HFFc6 (cell line): ENCODE measurements at places on chromosomes 1 and 21.

GRCh38 chr1:150876119-150876454 is 312 bp downstream of the ARNT start:
- peaks cover 42% of the 10 kb centered on the region for H3K4me1 ChIP-seq
- no peaks in the 10 kb centered on the region for H3K27me3 ChIP-seq
- peaks cover 5% of the 10 kb centered on the region; the same call in 1 of the 2 replicates for H3K36me3 ChIP-seq
- peak; percentile 22 for DNase-seq

- H3K27ac ChIP-seq: no peak overlapping the region
- H3K27me3 ChIP-seq: no peaks in the 10 kb centered on the region
- H3K36me3 ChIP-seq: no peaks in the 10 kb centered on the region
- H3K4me3 ChIP-seq: no peak overlapping the region
- no peaks in the 10 kb centered on the region for H3K4me1 ChIP-seq
These were observed 1292.6 kb downstream of the BRINP3 start for GRCh38 chr1:189185097-189185496.

- no peak overlapping the region for H3K27ac ChIP-seq
- H3K4me1 ChIP-seq: peaks cover 49% of the 10 kb centered on the region
- H3K4me3 ChIP-seq: no peak overlapping the region
- no peaks in the 10 kb centered on the region for H3K36me3 ChIP-seq
- H3K27me3 ChIP-seq: peaks cover 5% of the 10 kb centered on the region
These were observed 35.3 kb upstream of the POFUT2 start for GRCh38 chr21:45322960-45323461.

DNA sequence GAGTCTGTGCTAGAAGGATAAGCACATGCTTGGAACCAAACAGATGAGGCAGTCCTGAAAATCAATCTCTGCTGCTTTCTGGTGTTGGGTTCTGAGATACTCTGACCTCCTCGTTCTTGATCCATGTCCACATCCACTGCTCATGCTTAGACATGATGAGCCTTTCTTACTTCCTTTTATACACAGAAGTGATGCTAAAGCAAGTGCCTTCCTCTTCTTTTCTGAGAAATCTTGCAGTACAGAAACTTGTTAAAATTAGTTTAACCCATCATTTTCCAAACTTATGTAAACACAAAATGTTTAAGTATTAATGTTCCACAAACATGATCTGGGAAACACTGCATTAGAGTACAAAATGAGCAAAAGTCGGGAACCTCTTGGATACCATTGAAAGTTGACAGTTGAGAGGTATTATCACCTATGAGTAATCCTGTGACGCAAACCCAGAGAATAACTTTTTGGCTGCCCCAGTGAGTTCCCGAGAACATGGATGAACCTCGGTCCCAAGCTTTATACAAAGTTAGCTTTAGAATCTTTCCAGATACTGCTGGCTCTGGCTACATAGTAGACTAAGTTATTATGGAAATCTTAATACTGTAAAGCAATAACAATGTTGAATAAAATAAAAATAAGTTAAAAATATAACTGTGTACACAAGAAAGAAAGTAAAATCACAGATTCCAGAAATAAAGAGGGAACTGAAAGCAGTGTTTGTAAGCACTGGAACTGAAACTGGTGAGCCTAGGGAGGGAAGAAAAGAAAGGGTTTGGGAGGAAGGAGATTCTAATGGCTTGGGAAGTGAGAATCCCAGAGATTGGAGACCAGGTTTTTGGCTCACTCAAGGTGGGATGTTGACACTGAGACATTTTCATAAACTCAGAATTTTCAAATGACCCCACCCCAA is 429.3 kb upstream of the RUNX1 start:
- H3K27ac ChIP-seq: no peak overlapping the region
- no peak for DNase-seq
- H3K4me1 ChIP-seq: peaks cover 47% of the 10 kb centered on the region

DNA sequence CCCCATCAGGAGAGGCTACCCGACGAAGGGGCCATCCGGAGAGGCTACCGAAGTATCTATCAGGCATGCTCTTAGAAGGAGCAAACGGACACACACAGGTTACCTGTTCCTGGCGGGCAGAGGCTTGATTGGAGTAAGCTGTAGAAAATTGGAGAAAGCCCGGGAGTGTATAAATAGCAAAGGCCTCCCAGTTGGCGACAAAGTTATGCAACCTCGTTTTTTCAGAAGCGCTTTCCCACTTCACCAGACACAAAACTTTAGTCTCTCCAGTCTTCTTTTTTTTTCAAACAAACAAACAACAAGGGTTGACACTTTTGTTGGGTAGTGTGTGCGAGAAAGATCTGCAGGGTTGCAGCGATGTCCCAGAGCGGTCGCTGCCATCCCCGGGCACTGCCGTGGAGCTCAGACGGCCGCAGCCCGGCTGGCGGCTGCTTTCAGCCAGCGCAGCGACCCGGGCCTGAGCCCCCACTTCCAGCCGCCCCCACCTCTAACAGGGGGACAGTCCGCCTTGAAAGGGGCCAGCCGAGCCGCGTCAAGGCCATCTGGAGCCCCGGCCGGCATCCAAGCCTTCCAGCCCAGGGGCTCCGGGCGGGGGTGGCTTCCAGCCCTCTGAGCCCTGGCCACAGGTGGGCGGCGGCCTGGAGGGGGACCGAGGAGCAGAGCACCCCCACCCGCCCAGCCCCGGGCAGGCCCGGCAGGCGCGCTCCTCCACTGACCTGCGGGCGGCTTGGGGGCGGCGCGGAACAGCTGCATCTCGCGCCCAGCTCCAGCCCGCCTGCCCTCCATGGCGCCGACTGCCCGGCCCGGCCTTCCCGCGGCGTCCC is 616 bp downstream of the MCOLN3 start:
- H3K27ac ChIP-seq: no peak overlapping the region
- H3K4me1 ChIP-seq: no peaks in the 10 kb centered on the region
- H3K4me3 ChIP-seq: no peak overlapping the region
- H3K27me3 ChIP-seq: peaks cover 34% of the 10 kb centered on the region
- H3K36me3 ChIP-seq: no peaks in the 10 kb centered on the region

DNA sequence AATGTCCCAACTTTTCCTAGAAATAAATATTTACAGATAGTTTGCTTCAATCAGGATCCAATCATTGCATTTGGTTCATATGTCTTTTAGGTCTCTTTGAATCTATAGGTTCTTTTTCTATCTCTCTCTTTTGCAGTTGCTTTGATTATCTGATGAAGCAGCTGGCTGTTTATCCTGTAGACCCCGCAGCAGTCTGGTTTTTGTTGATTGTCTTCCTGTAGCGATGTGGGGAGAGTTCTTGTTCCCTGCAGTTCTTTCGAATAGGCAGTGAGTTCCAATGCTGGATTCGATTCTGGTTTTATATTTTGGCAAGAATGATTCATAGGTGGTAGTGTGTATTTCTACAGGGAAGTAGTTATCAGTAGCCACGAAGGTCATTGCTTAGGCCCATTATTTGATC is 7.4 kb upstream of the MIXL1 start:
- H3K27ac ChIP-seq: no peak overlapping the region
- no peak for DNase-seq
- peaks cover 5% of the 10 kb centered on the region; the same call in 1 of the 2 replicates for H3K4me1 ChIP-seq
- no peak overlapping the region for H3K4me3 ChIP-seq
- peaks cover 4% of the 10 kb centered on the region for H3K27me3 ChIP-seq

DNA sequence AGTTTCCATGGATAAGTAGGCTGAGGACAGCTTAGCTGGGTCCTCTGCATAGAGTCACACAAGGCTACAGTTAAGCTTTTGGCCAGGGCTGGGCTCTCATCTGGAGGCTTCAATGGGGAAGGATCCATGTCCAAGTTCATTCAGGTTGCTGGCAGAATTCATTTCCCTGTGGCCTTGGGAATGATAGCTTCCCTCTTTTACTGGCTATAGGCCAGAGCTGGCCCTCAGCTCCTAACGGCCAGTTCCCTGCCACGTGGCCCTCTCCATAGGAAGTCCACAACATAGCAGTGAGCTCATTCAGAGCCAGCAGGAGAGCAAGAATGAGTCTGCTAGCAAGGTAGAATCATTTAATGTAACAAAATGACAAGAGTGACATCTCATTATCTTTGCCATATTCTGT is 15.1 kb upstream of the PODN start:
- H3K27me3 ChIP-seq: no peaks in the 10 kb centered on the region
- H3K4me3 ChIP-seq: peak overlapping the region; percentile 10
- peak overlapping the region; percentile 93 for H3K27ac ChIP-seq
- peaks cover 88% of the 10 kb centered on the region for H3K4me1 ChIP-seq
- DNase-seq: peak; percentile 51
- H3K36me3 ChIP-seq: peaks cover 37% of the 10 kb centered on the region

- H3K27ac ChIP-seq: no peak overlapping the region
- DNase-seq: no peak
- no peak overlapping the region for H3K4me3 ChIP-seq
- 0 out of 2 replicates have a peak, but pooled peaks cover 4% of the 10 kb centered on the region for H3K4me1 ChIP-seq
These were observed 17.2 kb downstream of the NFASC start for GRCh38 chr1:204887846-204888245.

- no peak overlapping the region for H3K27ac ChIP-seq
- no peaks in the 10 kb centered on the region for H3K27me3 ChIP-seq
- DNase-seq: no peak
These were observed 41.0 kb upstream of the PTPRC start for GRCh38 chr1:198597690-198598430.
